ENCODE measurements at places on chromosomes 7 and 10.

- DNase-seq: no peak
Measured at GRCh38 chr7:159004411-159004810, 140.3 kb downstream of the VIPR2 start.

- DNase-seq: no peak
Measured at GRCh38 chr10:44956226-44956625, 3.4 kb upstream of the RASSF4 start.

GRCh38 chr10:62803724-62804355 lies 680 bp upstream of the ADO start:
- DNase-seq: no peak

GRCh38 chr7:100604028-100604975 lies 2.1 kb downstream of the PCOLCE start:
- DNase-seq: peak; percentile 85

DNA sequence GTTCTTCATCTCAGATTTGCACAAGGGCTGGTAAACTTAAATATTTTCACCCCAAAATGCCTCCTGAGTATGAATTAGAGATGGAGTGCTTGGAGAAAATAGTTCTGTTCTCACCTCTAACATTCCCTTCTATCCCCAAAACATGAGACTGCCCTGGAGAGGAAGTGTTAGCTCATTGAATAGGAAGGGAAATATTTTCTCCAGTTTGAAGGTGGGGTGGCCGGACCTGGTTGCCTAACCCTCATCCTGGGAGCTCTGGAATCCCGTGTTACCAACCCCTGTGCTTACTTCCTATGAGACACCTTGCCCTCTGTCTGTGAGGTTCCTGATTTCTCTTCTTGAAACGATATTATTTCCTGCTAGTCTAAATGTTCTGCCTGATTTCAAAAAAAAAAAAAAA lies 779 bp downstream of the IFIT2 start:
- no peak for DNase-seq
